Kasumi-1 (cell line): ENCODE measurements at places on chromosomes 4 and X.
A peak's percentile ranks its signal among the peaks of the same experiment; 100 is the strongest.

DNA sequence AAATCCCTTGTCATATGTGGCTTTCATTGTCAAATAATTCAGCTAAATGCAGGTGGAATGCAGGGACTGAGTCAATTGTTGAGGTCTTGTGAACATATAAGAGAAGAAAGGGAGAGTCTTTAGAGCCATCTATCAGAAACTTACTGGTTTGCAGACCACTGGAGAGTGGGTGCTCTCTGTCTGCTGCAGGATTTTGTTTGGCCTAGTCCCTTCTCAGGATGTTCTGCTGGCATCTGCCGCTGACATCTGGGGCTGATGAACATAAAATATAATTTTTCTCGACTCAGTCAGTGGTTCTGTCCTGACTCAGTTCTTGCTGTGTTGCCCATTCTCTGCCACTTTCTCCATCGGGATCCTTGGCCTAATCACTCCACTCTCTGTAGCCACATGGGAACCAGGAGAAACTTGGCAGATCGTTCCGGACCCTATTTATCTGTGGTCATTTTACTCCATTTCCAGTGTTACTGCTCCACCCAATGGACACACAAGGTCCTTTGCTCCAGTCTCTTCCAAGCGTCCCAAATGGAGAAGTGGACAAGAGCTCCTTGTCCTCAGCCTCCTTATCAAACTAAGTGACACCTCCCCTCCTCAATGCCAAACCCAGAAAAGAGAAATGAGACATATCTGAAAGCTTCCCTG is 436.2 kb downstream of the FAT4 start:
- no peak for DNase-seq

DNA sequence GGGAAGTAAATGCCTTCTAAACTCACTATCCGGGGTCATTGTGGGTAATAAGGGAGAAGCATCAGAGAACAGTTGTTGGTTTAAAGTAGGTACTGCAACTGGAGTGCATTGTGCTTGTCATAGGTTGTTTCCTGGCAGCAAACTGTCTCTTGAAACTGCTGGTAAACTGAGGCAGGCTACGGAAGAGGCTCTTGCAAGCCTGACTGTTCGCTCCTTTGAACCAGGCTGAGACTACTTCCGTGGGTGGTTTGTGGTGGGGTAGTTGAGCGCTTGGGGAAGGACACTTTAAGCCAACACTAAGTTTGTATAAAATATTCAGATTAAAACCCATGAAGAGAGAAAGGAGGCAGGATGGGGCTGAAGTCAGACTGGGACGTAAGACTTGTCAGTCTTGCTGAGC is 45.2 kb upstream of the WDR1 start:
- DNase-seq, result no peak

DNA sequence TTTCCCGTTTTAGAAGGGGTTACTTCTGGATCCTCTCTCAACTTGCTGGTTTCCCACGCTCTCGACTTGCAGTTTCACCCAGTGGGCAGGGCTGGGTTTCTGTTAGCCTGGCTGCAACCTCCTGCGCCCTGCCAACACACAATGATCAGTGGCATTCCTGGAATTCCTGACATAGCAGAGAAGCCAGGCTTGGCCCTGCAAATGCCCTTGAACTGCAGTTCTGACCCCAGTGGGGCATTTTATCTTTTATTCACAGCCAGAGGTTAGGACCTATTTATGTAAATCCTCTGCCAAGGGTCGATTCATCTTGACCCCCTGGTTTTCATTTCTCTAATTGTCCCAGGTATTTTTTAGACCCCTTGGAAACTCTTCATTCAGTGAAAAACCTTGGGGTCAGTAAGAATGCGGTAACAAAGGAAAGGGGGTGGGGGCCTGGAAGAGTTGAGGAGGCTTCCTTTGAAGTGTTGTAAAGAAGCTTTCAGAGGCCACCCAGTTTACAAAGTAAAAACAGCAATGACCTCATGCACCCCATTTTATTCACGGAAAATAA is 217.6 kb downstream of the ZNF674 start:
- no peak for DNase-seq

DNA sequence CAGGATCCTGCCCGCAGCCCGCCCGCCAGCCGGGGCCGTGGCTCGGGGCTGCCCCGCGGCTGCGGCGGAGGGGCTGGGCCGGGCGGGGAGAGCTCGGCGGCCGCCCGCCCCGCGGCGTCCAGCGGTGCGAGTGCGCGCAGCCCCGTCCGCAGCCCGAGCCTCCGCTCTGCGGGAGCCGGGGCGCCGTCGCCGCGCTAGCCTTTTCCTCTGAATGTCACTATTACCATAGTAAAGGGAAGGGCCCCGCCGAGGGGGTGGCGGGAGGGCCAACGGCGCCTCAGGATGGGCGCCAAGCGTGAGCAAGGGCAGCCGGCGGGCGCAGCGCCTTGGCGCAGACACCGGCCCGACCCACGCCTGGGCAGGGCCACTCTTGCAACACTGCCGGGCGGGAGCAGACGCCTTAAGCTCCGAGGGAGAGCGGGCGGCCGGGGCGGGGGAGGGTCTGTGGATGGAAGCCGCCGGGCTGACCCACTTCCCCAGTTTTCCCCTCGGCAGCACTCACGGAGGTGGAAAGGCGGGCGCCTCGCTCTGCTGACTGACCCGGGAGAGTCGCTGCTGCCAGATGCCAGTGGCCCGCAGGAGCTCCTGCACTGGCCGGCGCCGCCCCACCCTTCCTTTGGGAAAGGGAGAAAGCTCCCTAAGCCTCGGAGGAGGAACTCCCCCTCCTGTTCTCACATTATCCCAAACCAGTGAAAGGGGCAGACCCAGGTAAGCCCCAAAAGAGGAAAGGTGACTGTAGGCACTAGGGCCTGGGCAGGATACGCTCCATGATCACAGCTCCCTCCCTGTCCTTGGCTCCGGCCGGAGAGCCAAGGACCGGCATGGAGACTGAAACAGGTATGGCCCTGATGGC is 329.4 kb downstream of the HNRNPD start:
- DNase-seq, result peak; percentile 29

DNA sequence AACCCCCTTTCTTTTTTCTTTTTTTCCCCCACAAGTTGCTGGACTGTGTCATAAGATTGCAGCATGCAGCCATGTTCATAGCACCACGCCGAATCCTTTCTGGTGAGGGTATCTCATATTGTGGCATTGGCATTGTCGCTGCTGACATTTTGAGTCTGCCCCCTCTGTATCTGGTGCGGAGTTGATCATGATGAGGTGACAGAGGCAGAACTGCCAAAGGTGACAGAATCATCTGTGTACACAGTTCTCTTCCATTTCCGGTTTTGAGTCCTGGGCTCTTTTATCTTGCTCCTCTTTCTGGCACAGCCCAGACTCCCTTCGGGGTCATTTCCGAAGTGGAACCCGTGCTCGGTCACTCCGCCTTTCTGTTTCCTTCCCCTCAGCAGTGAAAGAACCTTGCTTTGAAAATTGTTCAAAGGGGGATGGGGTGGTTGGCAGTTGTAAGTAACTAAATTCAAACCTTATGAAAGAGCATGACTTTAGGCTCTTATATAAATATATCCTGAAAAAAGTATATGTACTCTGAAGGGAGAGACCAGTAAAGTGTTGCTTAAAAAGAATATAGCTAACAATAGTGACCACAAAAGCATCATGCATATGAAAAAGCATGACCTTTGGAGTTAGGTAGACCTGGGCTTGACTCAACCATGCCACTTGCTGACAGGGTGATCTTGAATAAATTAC is 55.0 kb upstream of the BMP2K start:
- peak; percentile 24 for DNase-seq

DNA sequence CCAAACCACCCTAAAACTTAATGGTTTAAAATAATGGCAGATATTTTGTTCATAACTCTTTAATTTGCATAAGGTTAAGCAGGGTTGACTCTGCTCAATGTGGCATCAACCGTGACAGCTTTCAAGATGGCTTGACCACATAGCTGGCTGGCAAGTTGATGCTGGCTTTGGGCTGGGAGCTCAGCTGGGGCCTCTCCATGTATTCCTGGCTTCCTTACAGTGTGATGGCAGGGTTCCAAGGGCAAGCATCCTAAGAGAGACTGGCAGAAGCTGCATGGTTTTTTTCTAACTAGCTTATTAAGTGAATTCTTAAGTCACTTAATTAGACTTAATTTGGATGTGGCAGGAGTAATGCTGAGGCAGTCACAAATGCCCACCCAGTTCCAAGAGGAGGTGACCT is 4.5 kb downstream of the RP2 start:
- DNase-seq, result no peak
